ENCODE measurements at places on chromosomes 4 and X. TPM values are rescaled to one million over a fixed set of nuclear protein-coding genes. Genes with fewer than 3 reads are reported as not detected.

CD40LG gene
- total RNA-seq: 2.1 TPM

ESX1 gene
- not detected for total RNA-seq

CFAP47 gene
- total RNA-seq: 0.17 TPM

TMEM154 gene
- total RNA-seq: 2.2 TPM

ADH7 gene
- not detected for total RNA-seq

PHKA1 gene
- 9.6 TPM for total RNA-seq

UBQLN2 gene
- total RNA-seq: 39.3 TPM

PCDH19 gene
- total RNA-seq: 0.66 TPM

C4orf36 gene
- total RNA-seq: 0.89 TPM

DDX53 gene
- not detected for total RNA-seq

UGT2B15 gene
- 826 TPM for total RNA-seq

FHIP1A gene
- total RNA-seq: 17.7 TPM

MAGEB2 gene
- not detected for total RNA-seq

COPS4 gene
- total RNA-seq: 31.5 TPM

ZAR1 gene
- total RNA-seq: not detected

DNA sequence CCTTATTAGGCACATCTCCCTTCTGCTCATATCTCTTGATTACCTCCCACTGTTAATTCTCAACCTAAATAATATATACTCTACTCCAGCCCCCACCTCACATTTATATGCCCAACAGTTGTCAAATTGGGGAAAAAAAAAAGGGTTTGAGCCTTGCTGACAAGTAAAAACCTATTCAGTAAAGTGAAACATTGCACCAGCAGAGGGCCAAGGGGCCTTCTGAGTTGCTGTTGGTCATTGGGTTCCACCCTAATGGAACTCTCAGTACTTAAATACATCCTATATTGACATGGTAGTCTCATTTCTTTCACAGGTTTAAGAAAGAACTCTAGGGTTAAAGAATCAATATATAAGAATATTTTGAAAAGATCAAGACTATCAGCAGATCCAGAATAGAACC lies 362.2 kb downstream of the SMARCA1 start:
- DNase-seq: no peak

DNA sequence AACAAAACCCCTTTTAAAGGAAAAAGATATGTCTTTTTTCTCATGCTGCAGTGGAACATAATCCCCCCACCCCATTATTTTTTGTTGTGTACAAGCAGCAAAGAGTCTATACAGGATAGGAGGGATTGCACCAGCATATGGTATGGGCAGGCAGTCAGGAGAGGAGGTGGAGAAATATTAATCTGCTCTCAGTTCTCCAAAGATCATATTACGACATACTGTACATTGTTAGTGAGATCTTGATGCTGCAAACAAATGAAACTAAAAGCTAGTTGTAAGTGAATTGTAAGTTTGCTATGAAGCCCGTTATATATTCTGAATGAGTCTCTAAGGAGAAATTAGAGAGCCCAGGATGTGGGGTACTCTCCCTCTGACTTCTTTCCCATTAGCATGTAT lies 75.3 kb downstream of the RAPGEF2 start:
- no peak for DNase-seq

- peak; percentile 83 for DNase-seq
Observed at GRCh38 chr4:6885953-6886557, 23.6 kb upstream of the TBC1D14 start.

- DNase-seq: peak; percentile 25
Observed at GRCh38 chrX:34918856-34919255, 23.7 kb upstream of the FAM47B start.

DNA sequence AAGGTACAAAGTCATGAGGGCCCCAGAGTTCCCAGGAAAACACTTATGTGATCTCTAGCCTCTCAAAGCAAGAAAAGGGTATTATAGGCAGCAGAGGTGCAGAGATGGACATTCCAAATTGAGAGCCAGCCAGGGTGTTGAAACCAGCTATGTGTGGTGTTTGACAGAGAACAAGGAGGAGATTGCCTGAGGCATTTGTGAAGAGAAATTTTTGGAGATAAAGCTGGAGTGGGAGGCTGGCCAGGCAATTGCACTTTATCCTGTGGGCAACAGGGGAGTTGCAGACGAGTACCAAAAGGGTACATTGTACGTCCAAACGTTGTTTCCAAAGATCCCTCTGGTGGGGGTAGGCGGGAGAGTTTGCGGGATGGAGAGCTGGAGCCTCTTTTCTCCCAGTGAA lies 2.5 kb upstream of the GABRE start:
- DNase-seq: no peak

DNA sequence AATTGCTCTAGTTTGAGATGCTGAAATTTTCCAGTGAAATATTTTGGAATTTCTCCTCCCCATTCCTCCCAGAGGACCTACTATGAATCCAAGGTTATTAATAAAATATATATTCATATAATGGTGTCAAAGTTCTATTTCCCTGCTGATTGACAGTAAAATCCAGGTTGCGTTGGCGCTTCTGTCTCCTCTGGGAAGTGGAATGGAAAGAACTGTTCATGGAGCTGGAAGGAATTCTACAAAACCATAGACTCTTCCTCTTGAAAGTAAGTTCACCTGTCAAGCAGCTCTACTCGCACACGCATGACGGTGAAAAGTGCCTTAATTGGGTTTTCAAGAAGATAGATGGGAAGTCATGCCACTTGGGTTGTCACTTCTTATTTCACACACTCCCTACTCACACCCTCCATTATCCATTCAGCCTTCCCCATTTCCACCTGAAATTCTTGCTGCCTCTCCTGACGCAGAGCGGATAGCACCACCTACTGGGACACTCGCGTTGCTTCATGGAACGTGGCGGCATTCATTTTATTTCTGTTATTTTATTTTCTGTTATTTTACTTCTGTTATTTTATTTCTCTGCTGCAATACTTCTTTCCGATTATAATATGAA lies 351.6 kb downstream of the NLGN4X start:
- no peak for DNase-seq

- DNase-seq: no peak
Observed at GRCh38 chr4:7428261-7429068, 6.3 kb downstream of the PSAPL1 start.

GRCh38 chr4:5045097-5045496 lies 6.2 kb upstream of the STK32B start:
- no peak for DNase-seq

DNA sequence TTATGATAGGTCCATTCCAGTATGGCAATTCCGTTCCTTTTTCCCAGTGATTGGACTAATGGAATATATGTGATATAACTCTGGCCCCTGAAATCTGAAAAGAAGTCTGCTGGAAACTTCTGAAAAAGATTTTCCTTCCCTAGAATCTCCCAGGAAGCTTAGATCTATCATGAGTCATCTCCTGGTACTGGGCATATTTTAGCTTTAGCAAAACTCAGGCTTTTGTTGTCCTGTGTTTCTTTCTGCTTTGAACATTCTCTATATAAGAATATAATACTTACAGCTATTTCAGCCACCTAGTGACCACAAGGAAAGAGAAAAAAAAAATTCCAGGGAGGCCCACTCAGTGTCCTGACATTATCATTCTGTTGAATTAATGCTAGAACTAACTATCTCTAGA lies 597.2 kb upstream of the GRIA3 start:
- no peak for DNase-seq

DNA sequence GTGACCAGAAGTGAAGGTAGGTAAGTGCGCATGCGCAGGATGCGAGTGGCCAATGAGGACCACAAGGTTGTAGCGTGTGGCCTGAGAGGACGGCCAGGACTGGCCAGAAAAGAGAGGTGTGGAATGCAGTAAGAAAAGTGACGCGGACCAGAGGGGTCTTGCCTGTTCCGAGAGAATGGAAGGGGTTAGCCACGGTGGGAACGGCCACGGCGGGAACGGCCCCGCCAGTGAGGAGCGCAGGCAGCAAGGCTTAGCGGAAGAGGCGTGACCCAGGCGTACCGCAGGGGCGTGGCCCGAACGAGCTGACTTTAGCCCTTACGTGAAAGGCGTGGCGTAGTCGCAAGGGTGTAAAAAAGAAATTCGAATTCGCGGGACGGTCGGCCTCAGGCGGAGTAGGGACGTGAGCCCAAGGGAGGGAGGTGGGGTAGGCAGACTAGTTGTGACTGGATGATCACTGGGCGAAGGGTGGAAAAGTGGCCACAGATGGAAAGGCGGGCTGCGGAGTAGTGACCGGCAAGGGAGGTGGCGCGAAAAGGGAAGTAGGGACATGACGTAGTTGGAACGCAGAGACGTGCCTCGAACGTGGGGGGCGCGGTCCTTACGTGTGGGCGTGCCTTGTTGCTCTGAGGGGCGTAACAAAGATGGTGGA lies 10.4 kb upstream of the CLTRN start:
- peak; percentile 97 for DNase-seq

- peak; percentile 63 for DNase-seq
Observed at GRCh38 chrX:23756165-23756564, 13.1 kb upstream of the ACOT9 start.

- DNase-seq: no peak
Observed at GRCh38 chr4:150082241-150082640, 4.0 kb downstream of the DCLK2 start.

GRCh38 chrX:34927866-34928265 lies 14.7 kb upstream of the FAM47B start:
- DNase-seq: no peak

DNA sequence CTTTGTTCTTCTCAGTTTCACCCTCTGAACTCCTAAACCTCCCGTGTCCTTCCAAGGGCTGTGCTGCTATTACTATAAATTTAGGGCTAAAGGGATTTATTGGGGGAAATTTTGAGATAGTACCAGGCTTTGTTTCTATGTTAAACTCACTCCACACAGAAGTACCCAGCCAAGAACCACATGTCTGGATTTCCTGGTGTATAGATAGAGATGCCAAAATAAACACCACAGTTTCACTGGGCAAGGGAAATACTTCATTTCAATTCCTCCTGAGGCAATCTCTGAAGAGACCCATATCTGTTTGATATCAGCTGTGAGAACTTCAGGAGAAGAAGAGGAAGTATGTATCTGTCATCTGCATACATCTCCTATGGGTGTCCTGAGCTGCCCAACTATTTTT lies 21.7 kb upstream of the CLNK start:
- no peak for DNase-seq

DNA sequence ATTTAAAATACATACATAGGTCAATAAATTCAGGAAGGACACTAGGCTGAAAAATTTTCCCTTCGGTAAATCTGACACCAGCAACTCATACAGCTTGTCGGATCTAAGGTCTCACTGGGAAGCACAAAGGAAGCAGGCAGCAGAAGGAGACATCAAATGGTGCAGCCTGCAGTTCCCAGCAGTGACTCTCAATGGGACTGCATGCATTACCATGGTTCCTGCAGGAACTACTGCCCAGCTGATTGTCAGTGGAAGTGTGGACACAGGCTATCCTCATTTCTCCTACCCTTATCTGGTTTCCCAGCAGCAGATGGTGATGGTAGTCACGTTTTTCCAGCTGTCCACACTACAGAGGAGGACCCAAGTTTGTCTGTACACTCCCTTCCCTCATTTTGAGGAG lies 113.3 kb downstream of the PPP1R2C start:
- DNase-seq: no peak

DNA sequence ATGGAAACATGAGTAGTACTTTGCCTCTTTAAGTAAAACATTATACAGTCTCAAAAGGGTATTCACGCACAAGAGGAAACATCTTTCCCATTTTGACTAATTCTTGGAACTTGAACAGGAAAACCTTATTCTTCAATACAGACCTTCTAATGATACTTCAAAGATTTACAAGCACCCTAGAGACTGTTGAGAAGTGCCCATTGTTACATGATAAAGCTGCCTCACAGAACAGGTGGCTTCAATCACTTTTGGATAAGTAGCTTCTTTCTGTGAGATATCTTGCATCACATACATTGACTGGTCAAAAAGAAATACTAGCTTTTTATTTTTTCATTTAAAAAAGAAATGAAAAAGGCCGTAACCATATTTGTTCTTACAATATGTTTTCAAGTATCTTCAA lies 219.4 kb downstream of the EPHA5 start:
- DNase-seq: no peak

DNA sequence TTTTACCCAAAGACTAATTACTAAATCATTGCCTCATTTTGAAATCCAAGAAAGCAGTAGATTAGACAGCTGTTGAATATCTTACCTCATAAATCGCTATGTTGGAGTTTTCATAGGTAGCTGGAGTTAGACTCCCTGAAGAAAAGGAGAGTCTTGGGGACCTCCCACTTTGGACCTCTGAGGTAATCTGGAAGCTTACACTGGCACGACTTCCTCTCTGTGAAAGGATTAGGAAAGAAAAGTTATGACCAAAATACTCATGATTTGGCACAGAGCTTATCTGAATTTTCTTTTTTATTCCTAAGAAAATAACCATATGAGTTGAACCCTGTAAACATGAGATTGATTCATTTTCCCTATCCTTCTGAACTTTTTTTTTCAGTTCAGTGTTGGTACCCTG lies 40.6 kb downstream of the GUCY2F start:
- DNase-seq: no peak

DNA sequence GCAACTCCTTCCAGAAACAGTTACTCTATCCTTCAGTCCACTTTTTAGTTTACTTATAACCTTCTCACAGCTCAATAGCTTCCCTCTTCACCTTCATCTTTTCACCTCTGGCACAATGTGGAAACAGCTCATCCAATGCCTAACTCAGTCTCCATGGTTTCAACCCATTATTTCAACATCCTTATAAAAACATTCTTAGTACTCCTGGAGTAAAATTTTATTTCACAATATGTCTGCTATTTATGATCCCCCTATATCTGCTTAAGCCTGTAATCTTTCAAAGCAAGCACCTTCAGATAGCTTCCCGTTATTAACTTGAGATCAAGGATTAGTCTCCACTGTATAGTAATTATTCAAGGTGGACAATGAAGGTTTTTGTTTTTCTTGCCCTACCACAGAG lies 156.3 kb downstream of the GASK1B start:
- DNase-seq: no peak

DNA sequence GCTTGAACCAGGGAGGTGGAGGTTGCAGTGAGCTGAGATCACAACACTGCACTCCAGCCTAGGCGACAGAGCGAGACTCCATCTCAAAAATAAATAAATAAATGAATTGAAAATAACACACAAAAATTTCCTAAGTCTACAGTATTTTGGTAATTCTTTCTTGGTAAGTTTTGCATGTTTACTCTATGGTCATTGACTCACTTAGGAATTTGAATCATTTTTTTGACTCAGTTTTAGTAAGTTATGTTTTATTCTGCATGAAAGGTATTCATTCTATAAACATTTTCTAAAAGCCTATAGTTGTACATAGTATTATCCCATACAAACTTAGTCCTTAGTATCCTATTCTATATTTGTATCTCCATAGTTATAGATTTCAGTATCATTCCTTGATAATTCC lies 772.9 kb upstream of the SLIT2 start:
- DNase-seq: no peak

GRCh38 chrX:5295004-5295403 lies 933.7 kb downstream of the NLGN4X start:
- DNase-seq: no peak

DNA sequence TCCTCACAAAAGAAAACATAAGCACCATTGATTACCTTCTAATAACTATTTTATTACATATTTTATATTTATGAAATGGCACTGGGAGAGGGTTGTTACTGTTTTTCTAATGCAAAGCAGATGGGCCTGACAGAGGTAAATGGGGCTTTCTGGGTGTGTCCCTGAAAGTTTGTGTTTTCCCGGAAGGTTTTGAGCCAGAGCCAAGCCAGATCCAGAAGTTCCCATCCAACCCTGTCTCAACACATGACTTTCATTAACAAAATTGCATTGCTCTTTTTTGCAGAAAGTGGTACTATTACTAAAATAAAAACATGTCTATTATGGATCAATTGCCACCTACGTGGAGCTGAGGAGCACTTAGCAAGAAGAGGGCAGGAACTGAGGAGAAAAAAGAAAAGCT lies 181.3 kb downstream of the RAB28 start:
- no peak for DNase-seq

All from mucosa of gallbladder (tissue), 1 donor.